ENCODE measurements at places on chromosomes 7 and 10. TPM values are rescaled to one million over a fixed set of nuclear protein-coding genes. Genes with fewer than 3 reads are reported as not detected.

DNA sequence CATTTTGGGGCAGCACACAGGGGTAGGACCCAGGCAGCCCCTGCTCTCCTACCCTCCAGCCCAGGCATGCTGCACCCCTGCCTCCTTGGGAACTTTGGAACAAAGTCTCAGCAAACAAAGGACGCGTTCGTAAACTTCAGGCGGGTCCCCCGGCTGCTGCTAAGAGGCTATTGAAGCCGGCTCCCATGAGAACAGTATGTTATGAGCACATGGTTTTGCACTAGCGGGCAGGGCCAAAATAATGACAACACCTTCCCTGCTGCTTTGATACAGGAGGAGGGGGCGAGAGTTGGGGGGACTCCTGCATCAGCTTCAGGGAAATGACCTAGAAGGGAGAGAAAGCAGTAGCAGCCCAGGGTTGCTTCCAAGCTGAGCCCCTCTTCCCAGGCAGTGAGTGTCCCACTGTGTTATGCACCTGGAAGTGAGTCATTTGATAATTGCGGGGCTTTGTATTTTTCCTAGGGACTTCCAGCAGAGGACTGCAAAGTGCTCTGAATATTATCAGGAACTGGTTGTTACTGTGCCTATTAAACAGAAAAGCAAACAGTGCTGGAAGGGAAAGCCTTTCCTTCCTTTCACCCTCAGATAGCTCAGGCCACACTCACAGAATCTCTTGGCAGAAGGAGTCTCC, 6.9 kb downstream of the ITPRIP start:
- no peak for DNase-seq

- DNase-seq: no peak
Observed at GRCh38 chr10:127345231-127345965, 149.0 kb upstream of the INSYN2A start.

- DNase-seq: no peak
Observed at GRCh38 chr10:15571575-15571974, 148.1 kb downstream of the ITGA8 start.

GRCh38 chr7:562374-562675, 42.7 kb upstream of the PDGFA start:
- no peak for DNase-seq

- DNase-seq: peak; percentile 57
Observed at GRCh38 chr10:71218046-71218650, 5.8 kb downstream of the UNC5B start.

- DNase-seq: no peak
Observed at GRCh38 chr10:70940834-70941568, 52.6 kb upstream of the PCBD1 start.

DNA sequence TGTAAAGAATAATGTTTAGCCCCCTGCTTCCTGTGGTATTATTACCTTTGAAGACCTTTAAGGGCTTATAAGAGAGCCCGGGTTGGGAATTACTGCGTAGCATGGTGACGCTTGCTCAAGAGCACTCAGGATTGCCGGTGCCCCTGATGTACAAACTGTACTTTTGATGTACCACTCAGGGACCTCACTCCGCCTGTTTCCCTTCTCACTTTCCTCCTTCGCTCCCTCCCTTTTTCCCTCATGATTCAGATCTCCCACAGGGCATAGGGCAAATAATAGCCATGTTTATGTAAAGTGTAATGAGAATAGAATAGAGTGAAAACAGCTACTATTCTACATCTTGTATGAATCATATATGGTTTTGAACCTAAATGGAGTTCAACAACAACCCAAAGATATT, 77.8 kb upstream of the PDCD4 start:
- DNase-seq: no peak

GRCh38 chr10:75408911-75409885, 7.6 kb upstream of the ZNF503 start:
- DNase-seq: peak; percentile 92

- no peak for DNase-seq
Observed at GRCh38 chr7:33143996-33144718, 14.8 kb downstream of the BBS9 start.

GRCh38 chr10:17915181-17915580, 36.5 kb upstream of the SLC39A12 start:
- DNase-seq: no peak

- no peak for DNase-seq
Observed at GRCh38 chr7:115070311-115070710, 148.4 kb downstream of the MDFIC start.

DNA sequence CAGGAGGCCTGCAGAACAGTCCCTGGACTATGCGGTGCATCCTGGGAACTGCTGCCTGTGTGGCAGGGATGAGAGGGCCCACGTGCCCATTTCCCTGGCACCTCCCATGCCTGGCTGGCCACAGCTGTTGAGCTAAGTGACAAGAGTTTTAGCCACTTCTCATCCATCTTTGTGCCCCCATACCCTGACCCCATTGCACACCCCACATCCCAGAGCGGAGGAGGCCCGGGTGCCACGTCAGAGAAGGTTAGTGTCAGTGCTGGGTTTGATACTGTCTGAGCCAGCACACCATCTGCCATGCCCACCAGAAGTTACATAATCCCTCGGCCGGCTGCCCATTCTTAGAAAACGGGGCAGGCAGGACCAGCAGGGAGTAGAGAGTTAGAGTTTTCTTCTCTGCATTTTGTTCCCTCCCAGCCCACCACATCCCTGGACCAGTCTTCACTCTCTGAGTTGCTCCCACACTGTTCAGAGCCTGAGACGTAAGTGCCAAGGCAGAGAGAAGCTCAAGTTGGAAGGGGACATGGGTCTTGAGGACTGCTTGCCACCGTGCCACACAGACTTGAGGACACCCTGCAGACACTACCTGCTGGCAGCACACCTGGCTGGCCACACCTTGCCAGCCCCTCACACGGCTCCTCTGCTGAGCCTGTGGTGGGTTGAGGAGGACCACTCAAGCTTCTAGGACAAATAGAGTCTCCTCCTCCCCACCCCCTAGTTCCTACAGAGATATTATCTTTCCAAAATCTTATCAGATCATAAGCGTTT, 13.1 kb downstream of the UNC5B start:
- DNase-seq: peak; percentile 64

ZNF655 gene
- total RNA-seq: 55.2 TPM

FRMD4A gene
- 41.6 TPM for total RNA-seq

ZPBP gene
- total RNA-seq: not detected

TRIM4 gene
- 22.9 TPM for total RNA-seq
